Stimulated activated CD4-positive, alpha-beta T cell treated with anti-CD3 and anti-CD28 coated beads, Interleukin-1b, Interleukin-23, amount 100 ng/mL, for 1 hour (primary cell): ENCODE measurements at places on chromosomes 1 and 21.

DNA sequence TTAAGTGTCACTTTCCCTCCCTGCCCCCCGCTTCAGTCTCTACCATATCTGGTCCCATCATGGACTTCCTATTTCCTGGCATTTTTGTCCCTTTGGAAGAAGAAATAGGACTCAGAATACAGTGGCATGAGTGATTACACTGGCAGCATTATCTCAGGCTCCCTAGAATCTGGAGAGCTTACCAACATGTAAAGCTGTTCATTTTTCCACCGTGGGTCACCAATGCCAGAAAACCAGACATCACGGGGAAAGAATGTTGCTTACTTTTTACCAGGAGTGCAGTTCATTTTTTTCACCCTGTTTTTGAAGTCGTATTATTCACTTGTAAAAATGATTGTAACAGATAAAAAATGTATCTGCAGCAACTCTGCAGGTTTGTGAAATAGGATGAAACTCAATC is 44.8 kb downstream of the BACH1 start:
- no peak for DNase-seq

GRCh38 chr1:23798662-23799142 is 1.9 kb downstream of the GALE start:
- DNase-seq = no peak

- DNase-seq = no peak
Measured at GRCh38 chr1:17213148-17213781, 8.3 kb downstream of the PADI1 start.

GRCh38 chr1:165855010-165855838 is 27.8 kb downstream of the UCK2 start:
- DNase-seq = no peak

- DNase-seq = no peak
Measured at GRCh38 chr21:40567501-40567900, 279.5 kb downstream of the DSCAM start.

DNA sequence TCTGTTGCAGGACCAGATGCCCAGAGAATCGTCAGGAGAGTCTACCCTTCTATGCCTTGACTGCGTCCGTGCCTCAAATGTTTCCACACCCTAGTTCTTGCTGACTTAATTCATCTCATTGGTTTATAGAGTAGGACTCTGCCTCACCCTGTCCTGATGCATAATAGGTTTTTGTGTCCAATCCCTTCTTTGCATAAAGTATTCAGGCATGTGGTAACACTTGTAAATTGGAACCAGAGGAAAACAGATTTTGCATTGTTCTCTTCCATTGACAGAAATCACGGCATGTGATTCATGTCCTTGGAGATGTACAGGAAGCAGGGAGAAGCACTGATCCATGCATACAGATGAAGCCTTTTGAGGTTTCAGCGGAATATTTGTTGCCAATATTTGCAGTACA is 29.5 kb downstream of the PLPPR5 start:
- DNase-seq = no peak

DNA sequence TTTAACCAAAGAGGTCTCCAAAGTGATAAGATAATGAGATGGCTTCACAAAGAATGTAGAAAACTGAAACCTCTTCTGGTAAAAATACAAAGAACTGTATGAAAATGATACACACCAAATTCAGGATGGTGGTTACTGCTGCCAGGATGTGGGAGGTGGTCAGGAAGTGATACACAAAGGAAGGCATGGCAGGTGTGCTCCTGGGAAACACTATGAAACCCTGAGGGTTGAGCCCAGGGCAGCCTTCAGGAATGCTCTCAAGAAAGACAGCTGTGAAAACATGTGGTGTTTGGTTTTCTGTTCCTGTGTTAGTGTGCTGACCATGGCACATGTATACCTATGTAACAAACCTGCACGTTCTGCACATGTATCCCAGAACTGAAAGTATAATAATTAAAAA is 109.3 kb downstream of the NTNG1 start:
- no peak for DNase-seq

DNA sequence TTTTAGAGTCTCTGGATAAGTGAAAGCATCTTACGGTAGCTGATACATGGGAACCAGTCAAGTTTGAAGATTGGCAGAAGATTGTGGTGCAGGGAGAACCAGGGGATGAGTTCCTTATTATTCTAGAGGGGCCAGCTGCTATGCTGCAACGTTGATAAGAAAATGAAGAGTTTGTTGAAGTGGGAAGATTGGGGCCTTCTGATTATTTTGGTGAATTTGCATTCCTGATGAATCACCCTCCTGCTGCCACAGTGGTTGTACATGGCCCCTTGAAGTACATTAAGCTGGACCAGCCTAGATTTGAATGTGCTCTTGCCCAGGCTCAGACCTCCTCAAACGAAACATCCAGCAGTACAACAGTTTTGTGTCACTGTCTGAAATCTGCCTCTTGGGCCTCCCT is 45.9 kb downstream of the BTBD8 start:
- DNase-seq = no peak

DNA sequence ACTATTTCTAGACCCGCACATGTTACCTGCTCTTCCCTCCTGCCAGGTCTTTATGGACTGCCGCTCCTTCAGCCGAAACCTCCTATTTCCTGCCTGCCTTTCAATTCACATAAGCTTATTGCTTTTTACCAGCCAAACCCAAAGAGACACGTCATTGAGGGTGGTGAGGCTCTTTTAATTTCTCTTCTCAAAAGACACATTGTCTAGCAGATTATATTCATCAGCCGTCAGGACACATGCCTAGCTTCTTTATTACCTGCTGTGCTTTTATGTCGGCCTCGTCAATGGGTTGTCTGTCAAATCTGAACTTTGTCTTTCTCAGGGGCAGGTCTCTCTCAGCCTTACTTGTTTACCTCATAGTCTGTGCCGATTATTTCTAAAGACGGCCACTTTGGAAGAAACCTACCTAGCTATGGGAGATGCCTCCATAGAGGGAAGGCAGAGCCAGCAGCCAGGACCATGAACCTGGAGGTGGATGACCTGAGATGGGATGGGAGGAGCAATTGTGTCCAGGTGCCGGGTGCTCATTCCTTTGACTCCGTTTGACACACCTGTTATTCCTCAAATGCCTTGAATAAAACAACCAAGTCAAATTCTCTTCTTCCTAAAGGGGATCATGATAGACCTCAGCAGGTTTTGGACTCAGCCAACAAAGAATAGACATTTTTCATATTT is 42.0 kb downstream of the ZBTB18 start:
- no peak for DNase-seq

- DNase-seq = no peak
Measured at GRCh38 chr1:227901906-227902640, 45.7 kb downstream of the WNT9A start.

DNA sequence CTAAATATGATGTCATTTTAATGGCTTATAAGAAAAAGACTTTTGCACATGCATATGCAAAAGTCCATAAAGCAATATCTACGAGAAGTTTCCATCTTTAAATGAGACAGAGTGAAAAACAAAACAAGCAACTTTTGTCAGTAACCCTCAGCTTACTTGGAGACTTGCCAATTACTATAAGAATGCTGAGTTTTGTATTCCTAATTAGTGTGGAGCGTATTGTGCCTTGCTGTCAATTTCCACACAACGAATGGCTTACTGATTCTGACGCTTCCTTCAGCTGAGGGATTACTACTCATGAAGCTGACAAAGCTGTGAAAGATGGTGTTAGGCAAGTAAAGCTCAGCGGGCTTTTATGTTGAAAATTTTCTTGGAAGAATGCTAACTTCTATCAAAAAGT is 440.4 kb upstream of the ADAMTS5 start:
- DNase-seq = no peak

GRCh38 chr21:45057886-45058285 is 16.5 kb upstream of the ADARB1 start:
- no peak for DNase-seq

GRCh38 chr1:81232420-81232819 is 568.3 kb upstream of the ADGRL2 start:
- no peak for DNase-seq

GRCh38 chr21:46507562-46507961 is 48.9 kb downstream of the DIP2A start:
- no peak for DNase-seq

- no peak for DNase-seq
Measured at GRCh38 chr1:56052041-56052440, 527.3 kb downstream of the PLPP3 start.

GRCh38 chr1:209539576-209539975 is 43.9 kb upstream of the CAMK1G start:
- no peak for DNase-seq

DNA sequence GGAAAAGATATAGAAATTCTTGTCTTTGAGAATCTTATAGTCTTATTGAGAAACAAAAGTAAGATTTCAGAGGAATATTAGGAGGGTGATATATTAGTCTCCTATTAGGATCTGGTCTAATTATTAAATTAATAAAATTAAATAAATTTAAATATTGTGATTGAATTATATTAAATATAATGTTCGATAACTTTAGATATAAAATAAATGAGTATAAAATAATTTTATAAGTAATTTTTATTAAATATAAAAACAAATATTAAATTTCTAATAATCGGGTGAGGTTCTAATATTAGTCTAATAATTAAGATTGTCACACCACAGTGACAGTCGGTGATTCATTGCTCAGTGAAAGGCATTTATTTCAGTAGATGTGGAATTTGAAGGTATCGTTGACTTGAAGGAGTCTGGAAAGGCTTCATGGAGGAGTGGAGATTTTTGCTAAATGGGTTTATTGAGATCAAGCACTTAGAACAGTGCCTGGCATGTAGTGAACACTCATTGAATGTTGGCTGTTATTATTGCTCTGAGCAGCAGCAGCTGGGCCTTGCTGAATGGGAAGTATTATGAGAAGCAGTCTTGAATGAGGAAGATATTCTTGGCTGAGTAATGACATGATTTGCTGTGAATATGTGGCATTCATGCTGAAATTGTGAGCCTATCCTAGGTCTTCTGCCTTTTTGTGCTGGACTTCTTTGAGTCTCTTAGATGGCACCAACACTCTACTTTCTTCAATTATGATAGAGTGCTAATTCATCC is 74.6 kb downstream of the USP25 start:
- DNase-seq = no peak

DNA sequence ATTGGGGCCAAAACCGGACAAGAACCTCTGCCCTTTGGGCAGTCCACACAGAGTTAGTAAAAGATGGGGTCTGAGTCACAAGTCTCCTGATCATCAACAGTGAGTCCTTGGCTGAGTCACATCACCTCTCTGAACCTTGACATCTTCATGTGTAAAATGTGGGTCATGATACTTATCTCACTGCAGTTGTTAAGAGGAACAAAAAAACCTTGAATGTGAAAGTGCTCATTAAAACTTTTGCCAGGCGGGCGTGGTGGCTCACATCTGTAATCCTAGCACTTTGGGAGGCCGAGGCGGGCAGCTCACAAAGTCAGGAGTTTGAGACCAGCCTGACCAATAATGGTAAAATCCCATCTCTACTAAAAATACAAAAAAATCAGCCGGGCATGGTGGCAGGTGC is 15.7 kb downstream of the S100A16 start:
- DNase-seq = no peak

GRCh38 chr1:225879521-225880221 is 2.5 kb downstream of the TMEM63A start:
- no peak for DNase-seq

- no peak for DNase-seq
Measured at GRCh38 chr1:2953688-2954285, 67.5 kb upstream of the ACTRT2 start.
